Left lung (tissue), 14 donors: ENCODE measurements at places on chromosomes 6 and 20. TPM values are rescaled to one million over a fixed set of nuclear protein-coding genes. Genes with fewer than 3 reads are reported as not detected.

The ZC3H12D gene
- polyA plus RNA-seq = 0.78 TPM

DNA sequence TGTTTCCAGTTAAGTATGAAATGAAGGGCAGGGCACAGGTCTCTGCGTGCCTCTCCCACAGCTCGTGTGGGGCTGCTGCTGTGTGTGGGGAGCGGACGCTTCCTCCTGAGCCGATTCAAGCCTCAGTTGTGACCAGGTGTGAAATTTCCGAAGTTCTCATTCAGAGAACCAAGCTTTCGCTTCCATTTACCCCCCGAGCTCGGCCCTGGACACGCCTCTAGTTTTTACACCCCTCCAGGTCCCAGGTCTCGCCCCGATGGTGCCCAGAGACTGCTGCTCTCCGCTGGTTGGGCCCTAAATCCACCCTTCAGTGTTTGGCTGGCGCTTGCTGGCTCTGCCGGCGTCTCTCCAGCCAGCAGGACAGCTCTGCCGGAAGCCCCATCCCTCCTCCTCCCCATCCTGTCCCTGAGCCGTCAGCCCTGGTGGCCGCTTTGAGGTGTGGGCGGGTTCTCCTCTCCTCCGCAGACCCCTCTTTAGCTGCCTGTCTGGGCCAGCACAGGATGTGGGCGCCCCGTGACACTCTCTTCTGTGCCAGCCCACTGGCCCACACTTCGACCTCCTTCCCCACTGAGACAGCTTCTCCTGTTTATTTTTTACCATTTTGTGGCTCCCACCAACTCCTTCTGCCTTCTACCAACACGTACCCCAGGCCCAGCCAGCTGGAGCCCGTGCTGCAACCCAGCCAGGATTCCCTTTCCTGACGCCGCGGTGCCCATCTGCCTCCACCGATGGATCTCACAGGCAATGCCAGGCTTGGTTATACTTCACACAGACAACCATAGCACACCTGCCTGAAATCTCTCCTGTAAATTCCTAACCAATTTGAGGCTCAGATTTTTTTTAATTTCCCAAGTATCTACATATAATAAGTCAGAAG is 142.8 kb downstream of the DLL1 start:
- DNase-seq = peak; percentile 76

- no peak for DNase-seq
Observed at GRCh38 chr20:16311756-16312155, 261.5 kb downstream of the KIF16B start.

The MOCS1 gene
- 23.4 TPM for polyA plus RNA-seq

- no peak for DNase-seq
Observed at GRCh38 chr6:113824411-113824810, 32.7 kb upstream of the MARCKS start.

GRCh38 chr20:23970049-23970448 is 18.5 kb downstream of the GGTLC1 start:
- DNase-seq = no peak

DNA sequence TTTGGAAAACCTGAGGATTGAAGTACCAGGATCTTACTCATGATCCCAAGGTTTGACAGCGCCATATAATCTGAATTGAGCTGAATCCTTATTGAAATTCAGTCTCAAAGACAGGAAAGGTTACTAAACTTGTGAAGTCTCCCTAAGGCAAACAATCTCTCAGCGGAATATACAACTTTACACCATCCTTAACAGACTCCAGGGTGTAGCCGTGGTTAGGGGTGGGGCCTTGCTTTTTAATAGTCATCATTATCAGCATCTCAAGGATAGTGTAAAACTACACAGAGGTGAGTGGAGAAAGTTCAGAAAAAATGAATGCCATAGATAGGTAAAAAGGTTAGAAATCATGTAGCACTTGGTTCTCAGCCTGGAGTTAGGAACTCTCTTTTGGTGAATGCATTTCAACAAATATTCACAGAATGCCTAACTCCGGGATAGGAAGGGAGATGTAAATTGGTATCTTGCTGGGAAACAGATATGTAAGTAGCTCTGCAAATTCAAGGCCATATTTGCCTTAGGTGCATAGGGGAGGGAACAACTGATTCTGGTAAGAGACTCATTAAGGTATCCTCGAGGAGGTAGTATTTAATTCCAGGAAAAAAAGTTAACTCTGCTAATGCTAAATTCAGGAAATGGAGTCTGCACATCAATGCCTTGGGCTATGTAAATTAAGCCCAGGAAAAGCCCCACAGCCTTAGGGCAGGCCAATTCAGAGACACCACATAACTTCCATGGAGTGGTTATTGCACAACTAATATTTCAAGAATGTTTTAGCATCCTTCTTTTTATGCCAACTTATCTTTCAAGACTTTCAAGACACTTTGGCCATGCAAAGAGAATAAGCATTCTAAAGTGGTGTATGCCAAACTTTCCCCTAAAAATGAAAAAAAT is 61.6 kb downstream of the SNAP25 start:
- no peak for DNase-seq

The ELOVL5 gene
- 60.4 TPM for polyA plus RNA-seq

GRCh38 chr6:114579486-114579885 is 236.7 kb upstream of the HS3ST5 start:
- no peak for DNase-seq

DNA sequence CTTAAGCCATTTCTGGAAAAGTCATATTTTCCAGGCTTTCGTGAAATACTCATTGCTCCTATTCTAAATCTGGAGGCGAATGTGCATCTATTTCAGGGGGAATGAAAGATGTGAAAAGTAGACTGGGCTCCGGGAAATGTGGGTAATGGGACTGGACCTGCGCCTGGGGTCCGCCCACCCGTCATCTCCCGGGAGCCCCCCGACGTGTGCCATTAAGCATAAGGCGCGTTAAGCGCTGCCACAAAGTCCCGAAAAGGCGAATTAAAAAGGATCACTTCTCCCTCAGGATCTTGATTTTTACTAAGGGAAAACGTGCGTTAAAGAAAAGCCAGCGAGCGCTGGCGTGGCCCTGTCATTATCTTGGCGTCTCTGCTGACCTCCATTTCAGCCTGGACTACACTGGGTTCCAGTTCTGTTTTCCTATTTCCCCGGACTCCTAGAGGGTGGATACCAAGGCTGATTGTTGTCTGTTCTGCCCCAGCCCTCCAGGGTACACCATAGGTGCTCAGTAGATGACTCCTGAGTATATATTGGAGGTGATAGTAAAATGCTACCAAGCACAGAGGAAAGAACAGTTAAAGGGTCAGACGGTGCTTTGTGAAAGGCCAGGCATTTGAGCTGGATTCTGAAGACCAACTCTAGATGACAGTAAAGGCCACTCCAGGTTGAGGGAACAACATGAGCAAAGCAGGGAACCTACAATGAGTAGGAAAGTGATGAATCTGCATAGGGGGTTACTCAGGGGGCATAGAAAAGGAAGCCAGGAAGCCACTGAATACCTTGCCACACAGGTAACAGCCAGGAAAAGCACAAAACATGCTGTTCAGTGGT is 89.2 kb upstream of the ARID1B start:
- DNase-seq = no peak

DNA sequence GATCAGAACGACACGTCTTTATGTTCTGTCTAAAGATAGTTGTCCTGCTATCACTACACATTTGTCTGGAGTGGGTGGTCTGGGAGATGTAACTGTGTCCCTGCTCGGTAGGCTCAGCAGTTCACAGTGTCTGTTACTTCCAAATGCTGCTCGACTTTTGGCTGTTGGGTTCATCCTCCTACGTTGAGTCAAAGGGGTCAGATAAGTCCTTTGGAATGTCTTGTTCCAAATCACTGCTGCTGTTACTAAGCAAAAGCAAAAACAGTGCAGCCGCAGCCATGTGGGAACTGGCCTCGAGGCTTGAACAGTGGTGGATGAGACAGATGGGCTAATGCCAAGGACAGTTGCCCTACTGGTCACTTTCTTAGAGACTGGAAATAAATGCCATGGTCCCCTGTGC is 272.2 kb upstream of the MAP3K7 start:
- DNase-seq = peak; percentile 35

The PDE10A gene
- 10.0 TPM for polyA plus RNA-seq

GRCh38 chr6:125753218-125753936 is 3.9 kb downstream of the HEY2 start:
- DNase-seq = no peak

The PTCHD4 gene
- polyA plus RNA-seq = 0.29 TPM

The OR2J3 gene
- not detected for polyA plus RNA-seq

GRCh38 chr6:34476447-34476846 is 10.6 kb downstream of the PACSIN1 start:
- DNase-seq = no peak

DNA sequence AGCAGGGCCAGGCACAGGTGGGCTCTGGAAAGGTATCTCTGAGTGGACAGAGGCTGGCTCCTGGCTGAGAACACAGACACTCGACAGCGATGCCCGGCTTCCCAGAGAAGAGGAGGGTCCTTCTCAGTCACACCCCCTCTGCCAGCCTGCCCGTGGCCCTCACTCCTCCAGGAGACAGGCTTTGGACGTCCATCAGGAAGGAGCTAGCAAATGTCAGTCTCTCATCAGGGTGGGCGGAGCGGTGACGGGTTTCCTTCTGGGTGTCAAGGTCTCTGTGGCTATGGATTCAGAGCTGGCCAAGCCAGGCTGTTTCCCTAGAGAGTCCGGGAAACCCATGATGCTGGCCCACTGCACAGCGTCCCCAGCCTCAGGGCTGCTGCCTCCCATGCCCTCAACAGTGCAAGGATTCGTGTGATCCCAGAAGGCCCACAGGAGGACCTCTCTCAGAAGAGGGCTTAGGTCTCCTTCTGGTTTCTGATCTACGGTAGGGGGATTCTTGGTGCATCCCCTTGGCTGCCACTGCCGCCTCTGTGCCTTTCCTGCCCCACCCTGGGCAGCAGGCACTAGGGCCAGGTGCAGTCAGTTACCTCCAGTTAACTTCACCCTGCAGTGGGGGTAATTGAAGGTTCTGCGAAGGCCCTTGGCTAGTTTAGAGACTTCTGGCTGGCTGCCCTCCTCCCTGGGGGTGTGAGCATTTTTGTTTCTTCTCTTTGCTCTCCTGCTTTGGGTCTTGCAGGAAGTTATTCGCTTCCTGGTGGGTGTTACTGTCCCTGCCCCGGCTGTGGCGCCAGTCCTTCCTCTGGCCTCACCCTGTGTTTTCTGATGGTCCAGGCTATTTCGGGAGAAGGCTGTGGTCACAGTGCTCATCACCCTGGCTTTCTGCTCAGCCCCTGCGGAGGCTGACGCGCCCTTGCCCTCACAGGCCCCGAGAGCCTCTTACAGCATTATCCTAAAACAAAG is 80.2 kb downstream of the CDH4 start:
- DNase-seq = no peak

The ZSCAN26 gene
- 50.2 TPM for polyA plus RNA-seq

The OR12D3 gene
- not detected for polyA plus RNA-seq

The TFAP2A gene
- polyA plus RNA-seq = 0.20 TPM

The RRAGD gene
- polyA plus RNA-seq = 2.8 TPM

GRCh38 chr20:58986286-58986967 is 5.4 kb downstream of the NELFCD start:
- no peak for DNase-seq

- no peak for DNase-seq
Observed at GRCh38 chr6:145091586-145092142, 643.7 kb downstream of the EPM2A start.

The OR2B6 gene
- 0.30 TPM for polyA plus RNA-seq

The BYSL gene
- polyA plus RNA-seq = 24.9 TPM

DNA sequence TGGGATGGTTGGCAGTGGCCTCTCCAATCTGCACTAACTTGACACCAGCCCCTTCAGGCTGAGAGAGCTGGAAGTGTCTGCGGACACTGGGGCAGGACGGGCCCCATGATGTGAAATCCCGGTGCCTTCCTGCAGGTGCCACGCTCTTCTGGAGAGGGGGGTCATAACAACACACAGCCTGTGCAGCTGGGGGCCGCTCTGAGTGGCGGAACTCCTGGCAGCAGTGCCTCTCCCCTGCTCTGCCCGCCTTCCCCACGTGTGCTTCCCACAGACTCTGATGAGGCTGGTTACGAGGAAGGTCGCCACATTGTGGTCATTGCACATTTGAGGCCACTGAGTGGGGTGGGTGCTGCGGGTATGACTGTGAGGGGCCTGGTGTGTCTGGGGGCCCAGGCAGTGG is 145.2 kb downstream of the DTNBP1 start:
- no peak for DNase-seq

DNA sequence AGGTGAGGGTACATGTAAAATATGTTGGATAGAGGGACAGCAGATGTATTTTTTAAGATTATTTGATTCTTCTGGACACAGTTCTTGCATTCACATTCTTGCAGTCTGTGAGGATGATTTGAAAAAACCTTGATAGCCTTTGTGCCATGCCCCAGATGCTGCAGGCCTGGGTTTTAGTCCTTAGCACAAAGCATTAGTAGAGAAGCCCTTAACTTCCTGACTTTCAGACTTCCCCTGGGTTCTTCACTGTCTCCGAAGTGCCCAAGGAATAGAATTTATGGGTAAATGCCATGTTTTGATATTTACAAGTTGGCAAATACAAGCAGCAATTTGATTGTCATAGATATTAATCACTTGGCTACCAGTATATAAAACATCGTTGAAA is 67.6 kb upstream of the SUPT3H start:
- DNase-seq = no peak

DNA sequence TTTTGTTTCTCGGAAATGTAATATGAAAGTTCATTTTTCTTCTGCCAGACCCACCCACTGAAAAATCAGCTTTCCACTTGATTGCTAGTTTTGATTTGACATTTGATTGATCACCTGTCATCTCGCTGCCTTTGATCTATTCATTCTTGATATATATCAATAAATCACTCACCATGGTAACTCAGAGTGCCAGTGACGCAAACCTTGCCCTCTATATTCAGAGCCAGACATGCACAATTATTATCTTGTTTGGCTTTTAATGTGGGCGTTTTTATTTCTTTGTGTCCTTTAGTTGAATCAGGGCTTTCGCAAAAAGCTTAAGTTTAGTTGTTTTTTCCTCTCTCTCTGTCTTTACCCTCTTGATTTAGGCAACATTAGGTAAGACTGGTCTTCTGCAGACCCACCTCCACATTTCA is 2.0 kb downstream of the TSHZ2 start:
- DNase-seq = no peak

The ATP6V1G2 gene
- polyA plus RNA-seq = 4.1 TPM

DNA sequence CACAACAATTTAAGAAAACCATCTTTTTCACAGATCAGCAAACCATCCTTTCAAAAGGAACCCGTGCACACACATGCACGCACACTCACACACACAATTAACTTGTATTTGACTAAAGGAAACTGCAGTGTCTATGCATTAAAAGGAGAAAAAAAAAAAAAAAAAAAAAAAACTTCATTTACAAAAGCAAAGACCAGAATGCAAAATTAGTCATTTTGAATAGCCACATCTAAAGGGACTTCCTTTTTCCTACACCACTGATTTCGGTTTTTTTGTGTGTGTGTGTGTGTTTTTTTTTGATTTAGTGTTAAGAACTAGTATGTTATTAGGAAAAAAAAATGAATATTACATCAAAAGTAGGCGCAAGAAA is 6.3 kb downstream of the ZMYND8 start:
- no peak for DNase-seq

The HLA-C gene
- polyA plus RNA-seq = 233 TPM

- DNase-seq = peak; percentile 77
Observed at GRCh38 chr20:34979366-34980153, 23.9 kb downstream of the MYH7B start.

The DNMT3B gene
- 6.6 TPM for polyA plus RNA-seq

The DUSP15 gene
- polyA plus RNA-seq = 9.2 TPM

The SLA2 gene
- 1.4 TPM for polyA plus RNA-seq

The RGS17 gene
- 2.2 TPM for polyA plus RNA-seq

The AFDN gene
- polyA plus RNA-seq = 364 TPM
